ENCODE measurements at places on chromosomes 1 and 21. TPM values are rescaled to one million over a fixed set of nuclear protein-coding genes. Genes with fewer than 3 reads are reported as not detected.

LRRC3 gene
- 3.3 TPM for total RNA-seq

NR0B2 gene
- total RNA-seq: 5.2 TPM

STYXL2 gene
- total RNA-seq: not detected

ARTN gene
- 0.49 TPM for total RNA-seq

VWA1 gene
- 858 TPM for total RNA-seq
